ENCODE measurements at places on chromosomes 6 and 20. TPM values are rescaled to one million over a fixed set of nuclear protein-coding genes. Genes with fewer than 3 reads are reported as not detected.

DNA sequence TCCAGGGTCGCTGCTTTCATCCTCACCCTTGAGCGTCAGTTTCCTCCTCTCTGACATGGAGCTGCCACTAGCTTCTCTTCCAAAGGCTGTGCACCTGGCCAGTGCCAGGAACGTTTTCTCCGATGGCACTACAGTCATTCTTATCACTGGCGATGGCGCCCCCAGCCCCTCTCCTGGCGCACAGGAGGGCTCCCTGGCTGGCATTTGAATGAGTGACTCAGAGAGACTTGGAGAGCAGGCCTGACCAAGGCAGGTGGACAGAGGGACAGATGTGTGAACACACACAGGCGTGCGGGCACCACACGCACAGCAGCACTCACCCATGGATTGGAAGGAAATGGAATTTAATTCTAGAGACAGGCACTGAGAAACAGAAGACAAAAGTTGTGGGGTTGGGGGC, 77.6 kb downstream of the SRC start:
- DNase-seq, result no peak

- no peak for DNase-seq
Measured at GRCh38 chr6:70738028-70738427, 70.3 kb downstream of the SMAP1 start.

DNA sequence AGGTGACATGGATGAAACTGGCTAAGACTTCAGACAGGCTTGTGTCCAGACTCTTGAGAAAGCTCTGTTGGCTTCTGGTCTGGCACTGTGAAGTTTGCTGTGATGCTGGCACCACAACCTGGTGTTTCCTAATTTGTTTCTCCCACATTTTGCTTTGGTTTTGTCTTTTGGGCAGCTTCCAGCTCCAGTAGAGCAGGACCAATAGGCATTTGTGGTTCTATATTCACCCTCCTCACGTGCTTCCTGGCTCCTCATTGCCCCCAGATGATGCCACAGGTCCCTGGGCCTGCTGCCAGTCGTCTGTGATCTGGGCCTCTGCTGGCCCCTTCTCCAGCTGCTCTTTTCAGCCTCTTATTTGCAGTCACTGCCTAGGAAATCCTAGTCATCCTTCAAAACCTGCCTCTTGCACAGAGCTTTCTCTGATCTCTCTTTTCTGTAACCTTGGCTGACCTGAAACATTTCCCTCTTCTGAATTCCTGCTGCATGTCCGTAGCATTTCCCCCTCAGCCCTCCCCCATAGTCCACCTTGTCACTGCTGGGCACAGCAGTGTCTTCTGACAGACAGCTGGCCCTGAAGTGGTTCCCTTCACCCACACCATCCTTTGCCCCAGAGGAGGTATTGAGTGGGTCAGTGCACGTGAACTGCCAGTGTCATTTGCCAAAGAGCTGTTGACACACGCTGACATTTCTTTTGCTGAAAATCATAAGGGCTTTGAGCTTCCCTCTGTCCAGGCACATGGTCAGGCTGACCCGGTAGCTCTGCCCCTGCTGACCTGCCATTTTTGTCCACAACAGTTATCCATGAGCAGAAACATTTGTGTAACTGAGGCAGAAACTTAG, 63.0 kb downstream of the PTPN1 start:
- peak; percentile 48 for DNase-seq

- no peak for DNase-seq
Measured at GRCh38 chr6:166449641-166450040, 66.9 kb upstream of the MPC1 start.

- no peak for DNase-seq
Measured at GRCh38 chr6:117050301-117050700, 173.3 kb downstream of the RFX6 start.

SLC17A2 gene
- total RNA-seq, result 0.48 TPM

WFDC12 gene
- not detected for total RNA-seq

FAXC gene
- 5.3 TPM for total RNA-seq

LY6G5C gene
- total RNA-seq, result 0.48 TPM

Data from umbilical cord (tissue), 2 donors.